Neural crest cell (in vitro differentiated cells): ENCODE measurements at places on chromosomes 1 and 21. TPM values are rescaled to one million over a fixed set of nuclear protein-coding genes. Genes with fewer than 3 reads are reported as not detected.

OR2L5 gene
- total RNA-seq, result not detected in 2 replicates

SPRR2A gene
- not detected in 2 replicates for total RNA-seq

A3GALT2 gene
- total RNA-seq, result not detected in 2 replicates

BCL2L15 gene
- 0.71 and 0.84 TPM in 2 replicates for total RNA-seq

DNA sequence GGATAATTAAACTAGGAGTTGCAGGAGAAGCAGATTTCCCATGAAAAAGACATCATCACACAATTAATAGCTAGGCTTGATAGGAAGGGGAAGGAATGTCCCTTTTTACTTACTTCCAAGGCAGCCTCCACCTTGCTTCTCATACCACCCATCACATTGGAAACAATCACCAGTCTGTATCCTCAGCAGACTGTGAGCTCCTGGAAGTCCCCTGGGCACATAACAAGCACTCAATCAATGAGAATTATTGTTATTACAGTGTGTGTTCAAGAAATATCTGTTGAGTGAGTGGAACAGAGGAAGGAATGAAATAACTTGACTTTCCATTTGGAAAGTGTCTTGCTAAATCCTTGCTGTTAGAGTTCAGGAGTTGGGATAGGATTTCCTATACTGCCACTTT is 36.2 kb downstream of the HIVEP3 start:
- DNase-seq, result no peak

GRCh38 chr1:194870860-194871259 is 1684.4 kb upstream of the B3GALT2 start:
- no peak for DNase-seq

DNA sequence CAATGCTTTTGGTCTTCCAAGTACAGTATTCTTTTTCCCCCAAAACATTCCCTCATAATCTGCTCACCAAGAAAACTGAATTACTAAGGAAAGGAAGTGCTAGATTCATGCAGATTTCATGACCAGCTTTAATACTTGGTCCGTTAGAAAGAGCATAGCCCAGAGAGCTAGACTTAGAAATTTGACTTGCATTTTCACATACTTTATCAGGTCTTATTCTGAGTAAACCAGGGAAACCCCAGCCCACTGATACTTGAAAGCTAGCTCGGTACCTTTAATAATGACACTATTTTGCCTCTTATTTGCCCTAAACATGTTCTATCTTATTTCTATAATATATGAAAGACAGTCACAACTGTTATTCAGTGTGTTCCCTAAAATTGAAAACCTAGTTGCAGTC is 204.5 kb downstream of the TTLL7 start:
- no peak for DNase-seq

DNA sequence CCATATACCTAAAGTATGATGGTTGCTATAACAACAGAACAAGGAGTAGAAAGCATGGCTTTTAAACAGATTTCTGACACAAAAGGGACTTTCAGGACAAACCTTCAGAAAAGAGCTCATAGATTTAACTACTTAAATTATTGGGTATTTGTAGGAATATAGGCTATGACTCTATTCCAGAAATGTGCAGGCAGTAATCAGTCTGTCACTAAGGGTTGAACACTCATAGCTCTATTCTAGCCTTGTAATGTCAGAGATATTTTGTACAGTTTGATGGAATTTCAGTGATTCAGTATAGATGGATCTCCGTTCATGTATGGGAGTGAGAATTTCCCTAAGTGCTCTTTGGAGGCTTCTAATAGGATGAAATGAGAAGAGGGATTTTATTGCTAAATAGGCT is 82.8 kb downstream of the EXTL2 start:
- DNase-seq, result no peak

DNA sequence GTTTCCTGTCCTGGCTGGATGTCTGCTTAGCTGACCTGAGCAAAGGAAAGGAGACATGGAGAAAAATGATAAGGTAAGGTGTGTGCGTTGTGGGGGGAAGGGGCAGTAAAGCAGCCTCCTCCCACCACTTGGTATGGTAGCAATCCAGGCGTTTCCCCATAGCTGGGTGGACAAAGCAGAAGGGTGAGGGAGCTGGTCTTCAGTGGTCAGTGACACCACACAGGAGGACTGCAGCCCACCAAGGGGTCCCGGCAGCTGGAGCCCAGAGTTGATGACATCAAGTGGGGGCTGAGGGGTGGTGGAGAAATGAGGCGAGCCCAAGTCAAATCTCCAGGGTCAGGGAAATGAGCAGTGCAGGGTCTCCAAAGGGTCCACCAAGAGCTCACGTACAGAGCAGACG is 69.3 kb upstream of the LRRN2 start:
- no peak for DNase-seq

- no peak for DNase-seq
These were observed 281.5 kb downstream of the PLPP3 start for GRCh38 chr1:56297904-56298303.

DNA sequence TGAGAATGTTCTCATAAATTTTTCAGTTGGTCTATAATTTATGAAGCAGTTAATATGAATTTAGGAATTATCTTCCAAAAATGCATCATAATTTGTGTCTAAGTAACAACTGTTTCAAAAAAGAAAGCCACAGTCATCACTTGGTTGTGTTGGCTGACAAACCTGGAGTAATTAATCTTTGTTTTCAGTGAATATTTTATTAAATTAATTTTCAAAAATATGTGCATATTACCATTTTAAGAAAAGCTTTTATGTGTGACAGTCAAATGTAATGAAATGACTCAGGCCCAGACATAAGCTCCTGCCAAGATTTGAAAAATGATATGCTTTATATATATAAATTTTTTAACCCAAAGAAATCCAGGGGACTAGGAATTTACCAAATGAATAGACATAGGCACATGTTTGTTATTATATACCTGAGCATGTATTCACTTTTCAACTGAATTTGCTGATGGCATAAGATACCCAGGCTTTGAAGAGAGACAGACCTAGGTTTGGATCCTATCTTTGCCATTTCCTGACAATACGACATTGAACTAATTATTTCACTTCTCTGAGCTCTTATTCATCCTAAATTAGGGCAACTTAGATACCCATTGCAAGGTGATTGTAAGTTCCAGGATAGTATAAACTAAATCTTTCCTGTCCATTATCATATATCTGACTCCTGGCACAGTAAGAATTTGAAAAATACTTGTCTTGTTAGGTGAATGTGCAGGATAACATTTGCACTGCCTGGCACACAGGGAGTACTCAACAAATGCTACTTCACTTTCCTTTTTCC is 729.5 kb upstream of the ADGRL2 start:
- DNase-seq, result no peak

GRCh38 chr1:186154651-186155050 is 220.4 kb downstream of the TPR start:
- no peak for DNase-seq

GRCh38 chr1:17535300-17535936 is 4.1 kb upstream of the ARHGEF10L start:
- DNase-seq, result no peak

GRCh38 chr1:1573843-1574720 is 581 bp downstream of the SSU72 start:
- peak; percentile 56 for DNase-seq

DNA sequence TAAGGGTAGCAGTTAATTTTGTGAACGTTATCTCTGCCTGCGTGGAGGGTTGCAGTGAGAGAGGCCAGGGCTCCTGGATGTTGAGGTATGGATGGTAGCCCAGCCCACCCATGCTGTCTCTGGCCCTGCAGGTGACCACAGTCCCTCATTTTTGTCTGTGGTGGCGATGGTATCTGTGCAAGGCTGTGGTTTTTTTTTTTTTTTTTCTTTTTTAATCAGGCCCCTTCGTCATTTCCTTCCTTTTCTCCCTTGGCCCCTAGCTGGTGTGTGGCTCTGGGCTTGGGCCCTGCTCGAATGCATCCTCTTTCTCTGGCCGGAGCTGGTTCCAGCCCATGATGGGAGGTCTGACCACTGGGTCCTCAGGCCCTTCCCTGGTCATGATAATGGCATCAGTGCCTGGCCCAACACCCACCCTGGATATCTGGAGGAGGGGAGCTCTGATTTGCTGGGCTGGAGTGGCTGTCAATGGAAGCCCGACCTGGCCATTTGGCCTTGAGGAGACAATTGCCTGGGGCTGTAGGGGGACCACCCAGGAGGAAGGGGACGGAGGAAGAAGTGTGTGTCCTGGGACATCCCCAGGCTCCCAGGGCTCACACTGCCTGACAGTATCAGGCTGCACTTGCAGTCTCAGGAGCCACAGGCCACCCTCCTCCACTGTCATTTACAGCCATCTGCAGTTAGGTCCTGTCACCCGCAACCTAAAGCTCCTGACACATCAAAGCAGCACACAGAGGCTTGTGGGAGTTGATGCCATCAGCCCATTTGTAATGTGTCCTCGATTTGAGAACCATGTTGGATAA is 8.1 kb upstream of the RNF187 start:
- DNase-seq, result no peak

- DNase-seq, result no peak
These were observed 60.2 kb downstream of the MORN1 start for GRCh38 chr1:2331200-2331544.

DNA sequence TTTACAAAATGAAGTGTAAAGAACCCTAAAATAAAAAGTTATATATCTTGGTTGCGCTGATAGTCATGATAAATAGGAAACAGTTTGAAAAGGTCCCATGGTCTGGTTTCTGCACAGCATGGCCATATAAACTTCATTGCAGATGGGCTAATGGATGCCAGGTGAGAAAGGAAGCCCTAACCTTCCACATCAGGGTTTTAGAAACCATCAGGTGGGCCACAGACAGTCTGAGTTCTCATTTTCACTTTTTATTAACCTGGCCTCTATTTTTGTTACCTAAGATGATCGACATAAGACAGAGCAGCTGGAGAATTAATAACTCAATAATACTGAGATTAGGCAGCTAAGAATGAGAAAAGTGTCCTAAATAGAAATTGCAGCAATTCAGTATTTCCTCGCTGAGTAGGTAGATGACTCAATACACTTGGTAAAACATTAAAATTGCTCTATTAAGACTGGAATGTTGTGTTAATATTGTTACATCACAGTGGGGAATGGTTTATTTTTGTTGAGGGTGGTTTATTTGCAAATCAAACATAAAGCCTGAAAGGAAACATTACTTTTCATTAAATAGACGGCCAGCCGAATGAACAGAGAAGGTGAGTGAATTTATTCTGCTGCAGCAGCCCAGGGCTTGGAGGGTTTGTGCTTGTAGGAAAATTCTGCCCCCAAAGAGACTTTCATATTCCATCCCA is 21.1 kb downstream of the C1orf21 start:
- DNase-seq, result no peak

DNA sequence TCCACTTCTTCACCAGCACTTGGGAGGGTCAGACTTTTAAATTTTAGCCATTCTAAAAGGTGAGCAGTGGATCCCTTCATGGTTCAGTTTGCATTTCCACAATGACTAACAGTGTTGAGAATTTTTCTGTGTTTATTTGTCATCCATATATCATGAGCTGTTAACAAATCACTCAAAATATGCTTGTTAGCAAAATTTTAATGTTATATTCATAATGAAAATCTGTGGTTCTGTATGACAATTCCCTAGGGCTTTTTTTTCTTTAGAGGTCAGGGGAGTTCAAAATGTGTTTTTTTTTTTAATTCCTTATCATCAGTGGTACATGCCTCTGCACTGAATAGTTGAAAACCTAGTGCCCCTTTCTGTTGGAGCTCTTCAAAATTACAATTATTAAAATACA is 682.2 kb upstream of the ADGRL2 start:
- no peak for DNase-seq

- no peak for DNase-seq
These were observed 54.6 kb downstream of the SLC35F3 start for GRCh38 chr1:233959102-233959501.

DNA sequence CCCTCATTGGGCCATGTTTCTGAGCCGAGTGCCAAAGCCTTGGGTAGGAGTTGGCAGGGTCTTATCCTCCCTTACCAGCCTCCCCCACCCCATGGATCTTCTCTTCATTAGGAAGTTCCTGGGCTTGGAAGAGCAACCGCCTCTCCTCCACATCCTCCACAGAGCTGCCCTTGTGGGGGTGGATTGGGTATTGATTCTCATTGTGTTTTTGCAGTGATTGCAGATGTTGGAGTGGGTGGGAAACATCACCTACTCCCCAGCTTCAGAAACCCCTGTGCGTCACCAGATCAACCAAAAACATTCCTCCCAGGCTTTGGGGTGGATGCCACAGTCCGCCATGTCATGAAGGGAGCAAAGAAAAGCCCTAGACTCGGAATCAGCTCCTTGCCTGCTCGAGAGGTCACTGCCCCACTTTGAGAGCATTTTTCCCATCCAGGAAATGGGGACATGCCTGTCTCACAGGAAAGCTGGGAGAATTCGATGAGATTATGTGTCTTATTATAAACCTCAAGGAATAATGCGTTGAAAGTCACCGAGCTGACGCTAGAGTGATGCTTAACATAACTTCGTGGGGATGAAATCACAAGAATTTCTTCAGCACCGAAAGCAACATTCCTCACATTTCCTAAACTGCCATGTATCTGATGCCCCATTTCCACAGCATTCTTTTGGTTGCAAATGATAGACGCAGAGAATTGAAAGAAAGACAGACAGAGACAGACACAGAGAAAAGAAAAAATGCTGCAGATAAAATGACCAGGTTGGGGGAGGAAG is 44.7 kb upstream of the ZBTB40 start:
- DNase-seq, result no peak

DNA sequence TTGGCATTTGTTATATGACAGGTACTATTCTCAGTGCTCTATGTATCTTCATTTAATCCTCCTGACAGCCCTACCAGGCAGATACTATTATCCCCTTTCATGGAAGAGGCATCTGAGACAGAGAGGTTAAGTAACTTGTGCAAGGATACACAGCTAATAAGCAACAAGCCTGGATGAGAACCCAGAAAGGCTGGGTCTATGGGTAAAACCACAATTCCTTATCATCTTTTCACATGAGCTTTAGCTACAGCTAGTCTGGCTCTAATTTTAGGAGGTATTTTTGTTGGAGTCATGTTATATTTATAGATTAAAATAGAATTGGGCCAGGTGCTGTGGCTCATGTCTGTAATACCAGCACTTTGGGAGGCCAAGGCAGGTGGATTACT is 27.7 kb downstream of the DNTTIP2 start:
- no peak for DNase-seq

GRCh38 chr1:56135864-56136147 is 443.6 kb downstream of the PLPP3 start:
- no peak for DNase-seq

DNA sequence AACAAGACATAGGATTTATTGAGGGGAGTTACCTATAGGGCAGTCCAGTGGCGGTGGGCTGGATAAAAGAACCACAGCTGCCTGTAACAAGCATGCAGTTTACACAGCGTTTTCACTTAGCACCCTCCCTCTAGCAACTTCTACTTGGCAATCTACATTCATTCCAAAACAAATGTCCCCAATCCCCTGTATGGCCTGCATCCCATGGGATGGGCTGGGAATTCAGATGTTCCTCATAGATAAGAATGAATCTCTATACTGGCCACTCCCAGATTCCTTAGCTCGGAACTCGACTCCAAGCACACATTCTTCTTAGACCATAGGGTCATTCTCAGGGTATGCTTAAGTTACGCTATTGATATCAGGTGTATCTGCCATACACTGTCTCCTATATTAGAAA is 33.3 kb downstream of the PCP4 start:
- DNase-seq, result no peak

DNA sequence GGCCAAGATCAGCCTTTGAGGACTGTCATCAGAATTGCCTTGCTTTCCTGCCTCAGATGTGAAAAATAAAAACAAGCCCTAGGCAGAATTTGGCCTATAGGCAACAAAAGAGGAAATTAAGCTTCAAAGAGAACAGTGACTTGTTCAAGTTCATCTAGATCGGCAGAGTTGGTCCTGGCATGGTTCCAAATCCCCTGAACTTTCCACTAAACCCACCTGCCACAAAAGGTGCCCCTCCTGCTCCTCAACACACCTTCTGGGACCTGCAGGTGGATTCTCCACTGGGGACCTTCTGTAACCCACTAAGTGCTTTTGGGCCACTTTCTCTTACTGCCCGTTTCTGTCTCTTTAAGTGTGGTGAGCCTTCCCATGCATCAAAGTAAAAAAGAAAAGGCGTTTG is 42.5 kb upstream of the LRRN2 start:
- no peak for DNase-seq
